ENCODE measurements at places on chromosomes 2 and 18.

DNA sequence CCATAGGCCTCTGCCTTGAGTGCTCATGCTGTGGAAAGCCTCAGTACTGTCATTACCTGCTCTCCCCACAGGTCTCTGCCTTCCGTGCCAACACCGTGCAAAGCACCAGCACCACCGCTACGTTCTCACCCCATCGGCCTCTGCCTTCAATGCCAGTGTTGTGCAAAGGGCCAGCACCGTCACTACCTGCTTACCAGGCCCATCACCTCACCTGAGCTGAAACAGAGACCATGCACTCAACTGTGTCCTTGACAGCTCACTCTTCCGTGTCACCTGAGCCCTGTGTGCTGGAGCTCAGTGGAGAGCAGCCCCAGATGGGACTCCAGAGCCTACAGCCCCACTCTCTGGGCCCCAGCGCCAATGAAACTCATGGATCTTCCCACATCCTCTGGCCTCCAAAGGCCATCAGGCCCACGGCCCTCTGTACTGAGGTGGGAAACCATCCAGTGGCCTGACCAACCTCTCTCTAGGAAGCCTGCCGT is 62.7 kb downstream of the ZNF516 start:
- no peak for DNase-seq

DNA sequence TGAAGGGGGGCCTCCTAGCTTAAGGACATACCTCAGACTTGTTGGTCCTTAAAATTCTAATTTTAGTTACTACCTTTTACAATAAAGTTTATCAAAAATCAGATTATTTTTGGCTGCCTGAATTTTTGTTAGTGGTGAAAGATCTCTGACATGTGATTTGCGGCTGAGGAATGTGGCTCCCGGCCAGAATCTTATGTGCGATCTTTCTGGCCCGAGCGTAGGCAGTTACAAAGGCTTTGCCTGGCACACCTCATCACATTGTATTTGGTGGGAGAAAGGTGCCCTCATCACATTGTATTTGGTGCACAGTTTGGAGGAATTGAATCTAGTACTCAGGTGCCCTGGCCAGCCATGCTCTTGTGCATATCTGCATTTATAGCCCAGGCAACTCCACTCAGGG is 289.1 kb downstream of the GULP1 start:
- DNase-seq = no peak

DNA sequence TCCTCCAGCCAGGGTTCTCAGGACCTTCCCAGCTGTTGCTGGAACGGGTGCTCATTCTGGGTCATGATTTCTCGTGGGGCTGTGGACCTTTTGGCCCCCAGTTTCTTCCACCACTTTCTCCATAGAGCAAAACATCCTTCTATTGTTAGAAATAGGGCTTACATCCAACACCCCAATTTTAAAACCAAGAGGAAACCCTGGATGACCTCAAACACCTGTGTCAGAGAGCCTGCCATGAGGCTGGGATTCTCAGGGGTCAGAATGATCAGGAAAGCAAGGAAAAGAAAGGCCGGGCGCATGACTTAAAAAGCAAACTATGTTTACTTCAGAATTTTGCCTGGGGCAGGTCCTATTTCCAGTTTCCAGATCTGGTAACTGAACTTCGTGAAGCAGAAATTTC is 307.9 kb upstream of the MEIS1 start:
- no peak for DNase-seq

DNA sequence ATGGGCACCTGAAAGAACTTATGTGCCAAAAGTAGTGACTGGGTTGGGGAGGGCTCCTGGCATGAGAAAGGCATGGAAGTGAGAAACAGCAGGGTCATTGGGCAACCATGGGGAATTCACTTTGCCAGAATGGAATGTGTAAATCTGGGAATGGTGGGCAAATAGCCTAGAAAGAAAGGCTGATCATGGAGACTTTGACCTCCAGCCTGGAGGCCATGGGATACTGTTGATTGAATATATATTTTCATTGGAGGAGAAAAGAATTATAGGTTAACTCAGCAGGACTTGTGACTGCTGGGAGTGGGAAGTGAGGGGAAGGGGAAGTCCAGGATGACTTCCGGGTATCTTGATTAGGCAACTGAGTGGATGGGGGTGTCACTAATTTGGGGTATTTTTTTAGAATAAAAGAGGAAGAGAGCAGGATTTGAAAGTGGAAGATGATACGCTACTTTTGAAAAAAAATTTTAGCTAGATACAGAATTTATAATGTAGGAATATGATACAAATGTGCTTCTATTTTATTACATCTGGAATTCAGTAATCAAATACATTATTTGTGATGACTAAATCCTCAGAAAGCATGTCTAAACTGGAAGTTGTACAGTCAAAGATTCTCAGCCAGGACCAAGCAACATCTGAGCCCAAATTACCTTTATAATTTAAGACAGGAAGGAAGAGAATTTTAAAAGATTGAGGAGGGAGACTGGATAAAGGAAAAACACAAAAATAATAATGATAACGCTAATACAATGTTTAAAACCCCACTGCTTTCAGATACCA is 116.2 kb downstream of the GATA6 start:
- no peak for DNase-seq

DNA sequence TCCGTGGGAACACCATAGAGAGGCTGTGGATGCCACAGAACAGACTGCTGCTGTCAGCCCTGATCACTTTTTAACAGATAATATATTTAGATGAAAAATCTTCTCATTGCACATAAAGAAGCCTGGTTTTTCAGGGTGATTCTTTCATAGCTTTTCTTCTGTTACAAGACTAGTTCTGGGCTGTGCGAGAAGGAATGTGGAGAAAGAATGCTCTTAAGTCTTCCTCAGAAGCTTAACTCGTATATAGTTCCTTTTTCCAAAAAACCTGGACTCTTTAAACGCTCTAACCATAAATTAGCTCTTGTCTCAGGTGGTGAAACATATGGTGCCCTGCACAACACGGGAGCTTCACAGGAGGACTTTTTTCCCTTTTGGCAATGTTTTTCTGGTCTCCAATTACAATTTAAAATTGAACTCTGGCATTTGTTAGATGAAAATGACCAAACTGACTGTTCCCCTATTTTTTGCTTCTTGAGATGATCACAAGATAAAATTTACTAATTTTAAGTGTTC is 125.9 kb upstream of the SMAD7 start:
- no peak for DNase-seq

DNA sequence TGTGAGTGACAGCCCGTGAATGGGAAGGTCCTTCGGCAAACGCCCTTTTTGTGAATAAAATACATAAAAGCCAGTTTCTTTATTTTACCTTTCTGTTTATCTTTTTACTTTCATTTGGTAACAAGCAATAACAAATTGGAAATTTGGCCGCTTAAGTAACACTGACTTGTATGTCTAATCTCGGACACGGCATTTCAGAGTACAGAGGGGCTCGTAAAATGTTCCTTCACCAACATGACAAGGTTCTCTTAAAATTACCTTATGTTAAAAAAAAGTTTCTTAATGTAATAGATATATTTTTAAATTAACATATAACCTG is 558 bp upstream of the NEMP2 start:
- no peak for DNase-seq

DNA sequence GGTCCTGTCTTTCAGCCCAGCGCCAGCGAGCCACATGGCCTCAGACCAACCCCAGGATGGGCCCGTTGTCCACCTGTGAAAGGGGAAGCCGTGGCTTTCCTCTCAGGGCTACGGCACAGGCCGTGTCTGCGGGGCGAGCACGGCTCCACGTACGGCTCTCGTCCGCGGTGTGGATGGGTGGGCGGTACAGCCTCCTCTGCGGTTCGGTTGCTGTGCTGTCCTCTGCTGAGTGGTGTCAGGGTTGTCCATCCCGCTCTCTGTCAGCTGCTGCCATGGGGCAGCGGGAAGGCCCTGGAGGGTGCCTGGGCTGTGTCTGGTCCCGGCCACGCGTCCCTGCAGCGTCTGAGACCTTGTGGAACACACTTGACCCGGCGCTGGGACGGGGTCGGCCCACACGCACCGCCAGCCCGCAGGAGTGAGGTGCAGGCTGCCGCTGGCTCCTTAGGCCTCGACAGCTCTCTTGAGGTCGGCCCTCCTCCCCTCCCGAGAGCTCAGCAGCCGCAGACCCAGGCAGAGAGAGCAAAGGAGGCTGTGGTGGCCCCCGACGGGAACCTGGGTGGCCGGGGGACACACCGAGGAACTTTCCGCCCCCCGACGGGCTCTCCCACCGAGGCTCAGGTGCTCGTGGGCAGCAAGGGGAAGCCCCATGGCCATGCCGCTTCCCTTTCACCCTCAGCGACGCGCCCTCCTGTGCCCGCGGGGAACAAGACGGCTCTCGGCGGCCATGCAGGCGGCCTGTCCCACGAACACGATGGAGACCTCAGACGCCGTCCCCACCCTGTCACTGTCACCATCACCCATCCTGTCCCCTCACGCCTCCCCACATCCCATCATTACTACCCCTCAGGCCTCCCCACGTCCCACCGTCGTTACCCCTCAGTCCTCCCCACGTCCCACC is 128.7 kb downstream of the NFATC1 start:
- no peak for DNase-seq

DNA sequence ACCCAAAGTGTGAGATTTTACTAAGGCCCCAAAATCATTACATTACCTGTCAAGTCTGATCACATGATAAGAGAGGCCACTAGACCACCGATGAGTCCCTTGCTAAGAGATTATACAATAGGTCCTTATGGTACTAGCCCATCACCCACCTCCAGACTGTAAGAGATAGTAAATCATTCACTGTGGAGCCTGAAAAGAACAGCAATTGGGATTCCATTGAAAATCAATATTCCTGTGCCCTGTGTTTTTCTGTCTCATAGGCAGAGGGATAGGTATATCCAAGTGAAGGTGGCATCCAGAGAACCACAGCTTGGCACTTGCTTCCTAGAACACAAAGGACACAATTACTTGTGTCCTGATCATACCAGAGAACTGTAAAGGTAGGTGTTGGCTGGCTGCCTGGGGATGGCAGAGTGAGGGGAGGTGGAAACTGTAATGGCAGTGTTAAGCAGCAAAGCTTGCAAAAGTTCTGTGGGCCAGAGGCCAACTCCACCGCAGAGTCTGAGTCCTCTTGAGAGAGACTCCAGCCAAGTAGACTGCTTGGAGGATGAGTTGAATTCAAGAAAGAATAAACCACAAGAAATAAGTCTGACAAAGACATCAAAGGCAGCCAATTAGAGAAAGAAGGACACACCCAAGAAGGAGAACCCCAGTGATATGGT is 102.0 kb upstream of the PIEZO2 start:
- no peak for DNase-seq

DNA sequence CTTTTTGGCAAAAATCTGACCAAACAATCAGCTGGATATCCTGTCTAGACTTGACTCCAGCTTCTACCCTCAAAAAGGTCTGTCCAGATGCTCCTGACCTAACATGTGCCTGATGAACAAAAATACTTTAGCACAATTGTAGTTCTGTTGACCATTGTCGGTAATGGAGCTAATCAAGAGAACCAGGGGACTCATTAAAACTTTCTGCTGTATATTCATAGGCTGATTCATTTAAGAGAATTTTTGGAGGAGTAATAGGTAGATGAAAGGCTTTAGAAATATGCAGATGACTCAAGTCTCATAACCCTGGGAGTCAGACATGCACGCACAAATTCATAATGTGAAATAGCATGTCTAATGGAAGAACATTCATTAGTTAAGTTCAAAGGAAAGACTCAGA is 514.2 kb downstream of the TXNL1 start:
- DNase-seq = no peak

GRCh38 chr2:158403237-158403636 is 53.3 kb downstream of the CCDC148 start:
- DNase-seq = no peak

DNA sequence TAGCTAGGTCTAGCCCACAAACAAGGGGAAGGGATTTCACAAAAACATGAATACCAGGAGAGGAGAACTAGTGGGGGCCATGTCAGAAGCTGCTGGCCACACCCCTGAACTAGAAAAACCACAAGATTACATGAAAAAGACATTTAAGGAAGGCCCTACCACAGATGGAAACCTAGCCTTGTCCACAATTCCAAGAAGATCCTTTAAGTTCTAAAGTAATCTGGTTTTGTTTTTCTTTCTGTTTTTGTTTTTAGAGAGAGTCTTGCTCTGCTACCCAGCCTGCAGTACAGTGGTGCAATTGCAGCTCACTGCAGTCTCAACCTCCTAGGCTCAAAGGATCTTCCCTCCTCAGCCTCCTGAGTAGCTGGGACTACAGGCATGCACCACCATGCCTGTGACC is 34.2 kb upstream of the CAB39 start:
- no peak for DNase-seq

DNA sequence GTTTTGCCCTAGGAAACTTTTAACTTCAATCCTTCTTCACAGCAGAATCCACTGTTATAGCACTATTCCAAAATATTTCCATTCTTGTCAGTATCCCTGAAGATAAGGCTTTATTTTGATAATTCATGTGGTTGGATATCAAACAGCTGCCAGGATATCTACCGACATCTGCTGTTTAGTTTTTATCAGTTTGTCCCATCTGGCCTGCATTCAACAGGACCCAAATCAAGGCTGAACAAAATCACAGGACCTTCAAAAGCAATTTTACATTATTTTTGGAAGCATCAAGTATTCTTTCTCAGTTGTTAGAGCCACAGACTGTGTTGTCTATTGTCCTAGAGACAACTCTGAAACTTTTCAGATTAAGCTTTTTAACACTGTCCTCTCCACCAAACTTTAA is 429.0 kb upstream of the PIK3C3 start:
- no peak for DNase-seq

GRCh38 chr2:142877216-142877838 is at the start of gene KYNU:
Gene KYNU (plus strand): TSS chr2:142877664. CDS start chr2:142885368, 7,704 bp downstream.
- DNase-seq = no peak

DNA sequence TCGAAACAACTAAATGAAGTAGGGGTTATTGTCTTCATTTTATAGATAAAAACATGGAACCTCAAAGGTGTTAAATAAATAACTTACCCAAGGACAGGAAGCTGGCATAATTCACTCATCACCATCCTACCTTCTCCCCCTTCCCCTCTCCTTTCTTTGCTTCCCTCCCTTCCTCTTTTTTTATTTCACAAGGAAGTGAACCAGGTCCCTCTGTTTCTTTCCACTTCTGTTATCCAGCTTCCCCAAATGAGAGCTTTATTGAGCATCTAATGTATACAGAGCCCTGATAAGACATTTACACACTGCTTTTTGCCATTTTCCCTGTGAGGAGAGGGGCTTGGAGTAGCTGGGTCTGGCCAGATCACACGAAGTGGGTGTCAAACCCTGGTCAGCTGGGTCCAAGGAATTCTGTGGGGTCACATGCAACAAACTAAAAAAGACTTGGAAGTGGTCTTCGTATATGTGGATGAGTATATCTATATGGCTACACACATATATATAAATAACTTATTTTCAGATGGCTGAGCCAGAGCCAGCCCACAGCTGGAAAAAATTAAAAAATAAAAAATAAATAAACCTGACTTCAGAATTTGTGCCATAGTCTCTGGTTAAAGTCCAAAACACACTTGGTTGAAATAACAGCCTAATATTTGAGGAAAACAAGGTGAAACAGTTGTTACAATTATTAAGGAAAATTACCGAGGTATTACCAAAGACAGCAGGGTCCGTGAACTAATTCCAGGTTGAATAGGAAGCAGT is 49.3 kb upstream of the FOSL2 start:
- no peak for DNase-seq

Data from iPS DF 19.7 (cell line).